ENCODE measurements at places on chromosomes 5 and 9.
A peak's percentile ranks its signal among the peaks of the same experiment; 100 is the strongest.

DNA sequence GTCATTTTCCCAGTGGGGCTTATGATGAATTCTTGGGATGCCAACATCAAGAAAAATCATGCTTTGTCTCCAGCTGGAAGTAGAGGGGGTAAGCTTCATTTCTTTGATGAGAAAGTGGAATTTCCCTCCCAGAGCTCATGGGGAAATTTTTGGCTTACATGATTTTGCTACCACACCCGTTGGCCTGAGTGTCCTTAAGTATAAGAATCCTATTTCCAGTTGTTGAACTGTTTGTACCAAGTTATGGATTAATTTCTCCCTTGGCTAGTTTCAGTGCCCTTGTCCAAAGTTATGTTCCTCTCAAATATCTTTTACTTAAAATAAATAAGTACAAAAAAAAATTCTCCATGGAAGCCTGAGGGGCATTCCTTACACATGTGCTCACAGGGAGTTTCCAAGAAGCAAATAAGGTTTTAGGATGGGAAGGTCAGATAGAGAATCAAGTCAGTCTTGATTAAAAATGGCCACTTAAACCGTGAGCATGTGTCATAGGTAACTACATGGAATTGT is 82.3 kb downstream of the PTCD2 start:
- peak; percentile 70 for DNase-seq

- DNase-seq, result no peak
Observed at GRCh38 chr5:6567835-6568234, 65.0 kb downstream of the NSUN2 start.

DNA sequence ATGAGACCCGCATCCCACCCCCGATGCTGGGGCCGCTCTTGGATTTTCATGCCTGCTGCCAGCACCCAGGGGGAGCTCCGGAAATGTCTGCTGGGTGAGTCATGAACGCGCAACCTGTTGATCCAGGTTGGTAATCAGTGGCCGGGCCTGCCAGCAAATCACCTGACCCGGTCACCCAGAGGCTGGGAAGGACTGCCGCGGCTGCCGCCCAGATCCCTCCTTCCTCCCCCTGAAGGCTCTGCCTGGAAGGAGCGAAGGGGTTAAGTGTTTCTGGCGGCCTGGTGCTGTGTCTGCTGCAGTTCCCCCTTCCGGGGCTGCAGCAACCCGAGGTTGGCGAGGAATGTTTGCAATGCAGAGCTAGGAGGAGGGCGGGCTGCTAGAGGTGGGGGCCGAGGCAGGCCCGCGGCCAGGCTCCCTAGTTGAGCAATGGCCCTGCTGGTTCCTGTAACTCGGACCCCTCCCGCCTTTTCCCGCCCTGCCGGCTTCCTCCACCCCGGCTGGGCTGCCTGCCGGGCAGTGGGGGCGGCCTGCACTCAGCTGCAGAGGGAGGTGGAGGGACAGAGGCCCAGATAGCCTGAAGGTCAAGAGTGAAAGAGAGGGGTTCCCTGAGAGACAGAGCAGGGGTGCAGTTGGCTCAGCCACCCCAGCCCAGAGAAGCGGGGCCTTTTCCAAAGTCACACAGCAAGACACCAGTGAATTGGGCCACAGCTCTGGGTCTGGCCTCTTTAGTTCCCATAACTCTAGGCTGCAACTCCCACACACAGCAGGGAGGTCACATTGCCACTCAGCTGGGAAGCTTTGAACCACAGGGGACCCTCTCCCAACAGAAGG is 156.3 kb upstream of the IER5L start:
- DNase-seq, result peak; percentile 99

GRCh38 chr5:50415912-50416311 is 25.2 kb downstream of the EMB start:
- no peak for DNase-seq

DNA sequence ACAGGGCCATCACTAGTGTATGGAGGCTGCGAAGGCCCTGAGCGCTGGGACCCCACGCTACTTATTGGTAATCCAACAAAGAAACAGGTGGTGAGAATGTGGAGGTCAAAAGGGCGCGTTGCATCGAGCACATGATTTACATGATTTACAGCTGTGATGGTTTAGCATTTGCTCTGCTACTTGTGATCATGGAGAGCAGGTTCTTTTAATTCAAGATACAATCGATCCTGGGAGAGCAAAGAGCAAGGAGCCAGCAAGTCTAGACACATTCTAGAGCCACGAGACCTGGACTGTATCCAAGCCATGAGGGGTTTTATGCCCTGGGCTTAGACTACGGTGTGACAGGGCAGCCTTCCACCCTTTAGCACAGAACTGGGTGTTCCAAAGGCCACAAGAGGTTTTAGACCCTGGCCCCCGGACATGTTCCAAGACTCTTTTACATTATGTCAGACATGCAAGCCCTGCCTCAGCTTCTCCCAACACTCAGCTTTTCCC is 47.0 kb upstream of the CLK4 start:
- peak; percentile 37 for DNase-seq

Measured in iris pigment epithelial cell (primary cell).